ENCODE measurements at places on chromosomes 1 and 21.

- DNase-seq = no peak
Measured at GRCh38 chr1:236351875-236352573, 42.1 kb upstream of the EDARADD start.

- no peak for DNase-seq
Measured at GRCh38 chr1:175124861-175125260, 57.2 kb downstream of the TNN start.

DNA sequence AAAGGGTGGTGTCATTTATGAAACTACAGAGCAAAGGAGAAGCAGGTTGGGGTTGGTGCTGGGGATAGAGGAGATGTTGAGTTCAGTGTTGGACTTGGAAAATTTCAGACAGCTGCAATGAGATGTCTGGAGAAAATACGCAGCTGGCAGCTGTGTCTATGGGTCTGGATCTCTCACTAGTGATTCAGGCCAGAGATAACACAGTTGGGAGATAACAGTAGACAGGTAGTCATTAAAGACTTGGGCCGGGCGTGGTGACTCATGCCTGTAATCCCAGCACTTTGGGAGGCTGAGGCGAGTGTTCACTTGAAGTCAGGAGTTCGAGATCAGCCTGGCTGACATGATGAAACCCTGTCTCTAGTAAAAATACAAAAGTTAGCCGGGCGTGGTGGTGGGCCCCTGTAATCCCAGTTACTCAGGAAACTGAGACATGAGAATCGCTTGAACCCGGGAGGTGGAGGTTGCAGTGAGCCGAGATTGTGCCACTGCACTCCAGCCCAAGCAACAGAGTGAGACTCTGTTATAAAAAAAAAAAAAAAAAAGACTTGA is 2.5 kb upstream of the TFAP2E start:
- DNase-seq = no peak

GRCh38 chr1:17472814-17473213 is 33.3 kb upstream of the RCC2 start:
- peak; percentile 22 for DNase-seq

GRCh38 chr21:30234643-30235042 is 18.7 kb upstream of the CLDN8 start:
- no peak for DNase-seq

DNA sequence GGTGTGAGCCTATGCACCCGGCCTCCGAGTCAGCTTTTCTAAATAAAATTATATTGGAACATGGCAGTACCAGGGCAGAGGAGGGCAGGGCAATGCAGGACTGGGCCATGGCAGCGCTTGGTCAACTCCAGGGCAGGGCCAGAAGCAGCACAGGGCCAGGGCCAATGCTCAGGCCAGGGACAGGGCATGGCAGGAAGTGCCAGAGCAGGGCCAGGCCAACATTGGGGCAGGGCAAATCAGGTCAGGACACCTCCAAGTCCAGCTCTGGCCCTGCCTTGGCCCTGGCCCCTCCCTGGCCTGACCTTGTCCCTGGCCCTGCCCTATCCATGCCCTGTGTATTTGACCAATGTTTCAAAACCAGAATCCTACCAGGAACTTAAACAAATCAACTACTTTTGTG is 156.1 kb downstream of the LIPI start:
- DNase-seq = no peak

Measured in large intestine (tissue), 12 donors.